ENCODE measurements at places on chromosomes 7 and 10.

DNA sequence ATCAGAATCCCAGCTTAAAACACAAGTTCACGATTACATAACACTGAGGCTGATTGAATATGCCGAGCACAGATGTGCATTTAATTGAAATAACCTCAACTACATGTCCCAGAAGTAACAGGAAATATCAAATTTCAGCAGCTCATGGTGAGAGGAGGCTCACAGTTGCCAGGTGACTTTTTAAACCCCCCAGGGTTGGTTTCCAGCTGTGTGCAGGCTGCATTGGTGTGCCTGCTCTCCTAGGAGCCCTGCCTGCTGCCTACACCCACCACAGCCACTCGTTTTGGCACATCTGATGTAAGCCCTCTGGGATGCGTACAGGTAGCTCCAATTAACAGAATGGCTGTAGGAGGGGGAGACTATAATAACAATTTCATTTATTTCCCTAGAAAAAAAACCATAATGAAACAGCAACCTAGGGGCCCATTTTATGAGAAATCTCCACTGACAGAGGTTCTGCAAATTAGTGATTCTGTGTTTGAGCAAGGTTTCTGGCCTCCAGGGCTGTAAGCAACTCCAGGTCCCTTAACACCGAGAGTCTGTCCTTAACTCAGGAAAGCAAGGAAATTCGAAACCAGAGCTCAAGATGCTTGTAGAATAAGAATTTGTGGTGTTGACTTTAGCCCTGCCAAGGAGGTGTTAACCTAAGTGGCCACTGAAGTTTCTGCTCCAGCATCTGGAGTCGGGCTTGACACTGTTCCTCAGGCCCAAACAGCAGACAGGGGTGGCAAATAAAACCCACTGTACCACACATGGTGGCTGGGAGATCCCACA, 161.9 kb downstream of the BMPER start:
- DNase-seq, result no peak

GRCh38 chr10:112421731-112422130, 25.0 kb downstream of the ZDHHC6 start:
- no peak for DNase-seq

DNA sequence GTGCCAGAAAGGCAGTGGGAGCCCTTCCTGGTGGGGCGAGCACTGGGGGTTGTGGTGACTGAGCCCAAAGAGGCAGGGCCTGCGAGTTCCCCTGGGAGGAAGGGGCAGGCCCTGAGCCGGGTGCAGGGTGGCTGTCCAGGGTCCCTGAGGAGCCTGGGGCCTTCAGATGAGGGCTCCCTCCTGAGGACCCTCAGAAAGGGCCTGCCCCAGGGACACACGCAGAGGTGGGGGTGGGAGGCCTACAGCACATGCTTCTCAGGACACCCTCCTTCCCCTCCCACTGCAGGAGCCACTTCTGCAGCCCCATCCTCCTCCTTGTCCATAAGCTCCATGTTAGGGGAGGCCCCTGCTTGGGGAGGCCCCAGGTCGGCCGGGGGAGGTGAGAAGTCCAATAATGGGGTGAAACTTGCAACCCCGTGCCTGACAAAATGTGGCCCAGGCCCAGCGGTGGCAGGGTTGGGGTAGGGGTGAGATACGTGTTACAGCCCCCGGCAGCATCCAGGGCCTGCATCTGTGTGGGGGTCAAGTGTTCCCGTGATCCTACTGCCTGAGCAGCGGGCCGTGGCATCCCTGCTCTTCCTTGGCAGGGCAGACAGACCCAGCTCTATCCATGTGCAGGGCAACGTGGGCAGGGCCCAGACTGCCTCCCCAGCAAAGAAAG, 31.8 kb upstream of the RET start:
- no peak for DNase-seq

GRCh38 chr10:124798364-124798763, 3.3 kb upstream of the ABRAXAS2 start:
- no peak for DNase-seq

- no peak for DNase-seq
Observed at GRCh38 chr7:117828825-117829224, 44.4 kb downstream of the CTTNBP2 start.

GRCh38 chr7:150308575-150308974, 14.6 kb upstream of the LRRC61 start:
- DNase-seq, result no peak

DNA sequence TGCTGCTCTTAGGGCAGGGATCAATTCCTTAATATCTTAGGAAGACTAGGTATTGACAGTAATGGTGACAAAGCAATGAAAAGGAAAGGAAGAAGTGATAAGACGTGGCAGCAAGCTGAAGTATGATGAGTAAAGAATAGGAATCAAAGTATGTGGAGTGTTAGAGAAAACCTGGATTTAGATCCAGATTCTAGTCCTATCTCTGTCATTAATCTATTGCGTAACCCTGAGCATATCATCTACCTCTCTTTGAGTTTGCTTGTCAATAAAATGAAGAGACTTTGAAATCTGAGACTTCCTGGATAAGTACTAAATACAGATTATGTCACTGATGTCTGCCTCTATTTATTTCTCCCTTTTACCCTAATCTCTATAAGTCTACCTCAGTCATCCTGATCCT, 89.2 kb downstream of the PTEN start:
- DNase-seq, result no peak

- DNase-seq, result no peak
Observed at GRCh38 chr7:107926481-107926880, 35.5 kb downstream of the DLD start.

- DNase-seq, result no peak
Observed at GRCh38 chr7:1210321-1210978, 22.2 kb upstream of the UNCX start.

DNA sequence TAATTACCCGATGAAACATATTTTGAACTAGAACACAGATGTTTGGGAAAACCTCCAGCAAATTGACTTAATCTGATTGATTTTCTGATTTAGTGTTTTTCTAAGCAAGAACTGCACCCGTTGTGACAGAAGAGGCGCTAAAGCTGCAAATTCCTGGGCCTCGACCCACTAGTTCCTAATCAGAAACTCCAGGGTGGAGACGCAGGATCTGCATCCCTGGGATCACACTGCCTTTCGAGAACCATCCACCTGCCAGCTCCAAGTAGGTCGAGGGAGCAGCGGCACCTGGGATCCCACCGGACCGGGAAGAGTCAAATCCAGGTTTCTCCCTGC, 136.8 kb upstream of the CDCA7L start:
- DNase-seq, result no peak

Measured in T-helper 9 cell (primary cell).